ENCODE measurements at places on chromosomes 3 and 15. TPM values are rescaled to one million over a fixed set of nuclear protein-coding genes. Genes with fewer than 3 reads are reported as not detected.

GRCh38 chr15:81299630-81300273 is 24.2 kb downstream of the STARD5 start:
- H3K36me3 ChIP-seq, result peaks cover 43% of the 10 kb centered on the region
- H3K27me3 ChIP-seq, result no peaks in the 10 kb centered on the region
- peaks cover 97% of the 10 kb centered on the region for H3K4me1 ChIP-seq
- H3K4me3 ChIP-seq, result peak overlapping the region; percentile 96
- peak overlapping the region; percentile 90 for H3K27ac ChIP-seq

- no peaks in the 10 kb centered on the region for H3K27me3 ChIP-seq
- H3K4me1 ChIP-seq, result peaks cover 7% of the 10 kb centered on the region
- H3K4me3 ChIP-seq, result no peak overlapping the region
- H3K36me3 ChIP-seq, result no peaks in the 10 kb centered on the region
Observed at GRCh38 chr15:35560258-35560657, 14.3 kb upstream of the DPH6 start.

DNA sequence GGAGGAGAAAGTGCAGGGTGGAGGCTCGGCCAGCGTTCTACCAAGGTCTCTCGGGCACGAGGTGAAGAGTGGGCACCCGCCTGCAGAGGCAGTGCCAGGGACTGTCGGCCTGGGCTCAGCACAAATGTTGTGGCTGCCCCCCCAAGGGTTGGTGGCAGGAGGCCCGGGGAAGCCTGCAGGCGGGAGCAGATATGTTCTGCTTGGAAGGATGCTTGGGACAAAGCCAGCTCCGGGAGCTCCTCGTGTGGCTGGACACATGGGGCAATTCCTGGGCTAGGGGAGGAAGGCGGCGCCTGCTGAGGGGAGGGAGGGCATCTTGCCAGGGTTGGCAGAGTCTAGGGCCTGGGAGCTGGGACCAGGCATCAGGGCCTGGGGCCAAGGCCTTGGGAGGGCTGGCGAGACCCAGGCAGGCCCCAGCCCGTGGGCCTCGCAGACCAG is 30.4 kb upstream of the FBLN2 start:
- no peaks in the 10 kb centered on the region for H3K27me3 ChIP-seq
- no peaks in the 10 kb centered on the region for H3K36me3 ChIP-seq
- H3K4me1 ChIP-seq, result no peaks in the 10 kb centered on the region

DNA sequence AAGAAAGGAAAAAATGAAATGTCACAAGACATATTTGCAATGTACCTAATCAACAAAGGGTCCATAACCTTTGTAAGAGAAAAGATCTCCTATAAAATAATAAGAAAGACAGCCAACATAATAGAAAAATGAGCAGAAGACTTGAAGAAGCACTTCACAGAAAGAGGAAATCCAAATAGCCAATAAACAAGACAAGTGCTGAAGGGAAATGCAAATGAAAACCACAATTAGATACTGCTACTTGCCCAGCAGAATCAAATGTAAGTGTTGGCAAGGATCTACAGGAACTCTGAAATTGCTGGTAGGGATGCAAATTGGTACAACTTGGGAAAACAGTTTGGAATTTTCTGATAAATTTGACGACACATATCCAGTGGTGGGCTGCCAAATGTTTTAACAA is 15.1 kb upstream of the TOPAZ1 start:
- H3K36me3 ChIP-seq, result no peaks in the 10 kb centered on the region
- H3K4me3 ChIP-seq, result no peak overlapping the region
- DNase-seq, result no peak
- H3K4me1 ChIP-seq, result no peaks in the 10 kb centered on the region
- no peak overlapping the region for H3K27ac ChIP-seq

- H3K27me3 ChIP-seq, result peaks cover 18% of the 10 kb centered on the region
- H3K36me3 ChIP-seq, result no peaks in the 10 kb centered on the region
- H3K4me1 ChIP-seq, result no peaks in the 10 kb centered on the region
Observed at GRCh38 chr3:40858364-40859115, 333.8 kb downstream of the ZNF621 start.

The GCNT3 gene
- not detected for total RNA-seq

The HYAL2 gene
- 4.6 TPM for total RNA-seq

All from activated T-cell treated with anti-CD3 and anti-CD28 coated beads, Interleukin-2, amount 50 U/mL, for 72 hours (primary cell).